ENCODE measurements at places on chromosomes 3 and 15. TPM values are rescaled to one million over a fixed set of nuclear protein-coding genes. Genes with fewer than 3 reads are reported as not detected.

GOLGA6L7 gene
- polyA plus RNA-seq: not detected

ISLR2 gene
- 3.4 TPM for polyA plus RNA-seq

SGO1 gene
- polyA plus RNA-seq: 4.3 TPM

CCDC54 gene
- 3.8 TPM for polyA plus RNA-seq

WDR53 gene
- 10.3 TPM for polyA plus RNA-seq

Measured in muscle of back (tissue), 13 donors.